AG09309 (cell line): ENCODE measurements at places on chromosomes 4 and X.

DNA sequence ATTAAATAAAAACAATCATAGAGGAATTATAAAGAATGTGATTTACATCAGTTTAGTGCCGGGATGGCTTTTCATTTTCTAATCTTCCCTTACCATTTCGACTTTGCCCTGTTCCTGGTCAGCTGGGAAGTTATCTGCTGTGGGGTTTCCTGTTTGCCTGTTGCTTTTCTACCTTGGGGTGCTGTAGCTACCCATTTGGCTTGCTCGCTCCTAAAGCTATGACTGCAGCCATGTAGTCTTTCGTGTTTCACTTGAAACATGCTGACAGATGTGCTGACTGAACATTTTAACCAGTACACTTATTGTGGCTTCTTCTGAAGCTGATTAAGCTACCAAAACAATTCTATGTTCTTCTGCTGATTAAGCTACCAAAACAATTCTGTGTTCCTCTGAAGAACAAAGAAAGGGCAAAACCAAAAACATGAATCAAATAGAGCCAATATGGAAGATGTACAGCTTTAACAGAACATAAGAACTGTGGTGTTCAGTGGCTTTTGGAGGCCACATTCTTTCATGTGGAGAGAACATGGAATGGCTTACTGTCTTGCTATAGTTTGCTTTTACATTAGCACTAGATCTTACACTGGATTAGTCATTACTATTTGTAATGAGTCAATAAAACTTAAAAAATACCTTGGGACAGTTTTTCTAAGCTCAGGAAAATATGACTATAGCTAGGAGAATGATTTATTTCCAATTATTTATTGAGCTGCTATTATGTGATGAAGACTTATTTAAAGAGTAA, 440.4 kb downstream of the SPRY1 start:
- no peak for DNase-seq

DNA sequence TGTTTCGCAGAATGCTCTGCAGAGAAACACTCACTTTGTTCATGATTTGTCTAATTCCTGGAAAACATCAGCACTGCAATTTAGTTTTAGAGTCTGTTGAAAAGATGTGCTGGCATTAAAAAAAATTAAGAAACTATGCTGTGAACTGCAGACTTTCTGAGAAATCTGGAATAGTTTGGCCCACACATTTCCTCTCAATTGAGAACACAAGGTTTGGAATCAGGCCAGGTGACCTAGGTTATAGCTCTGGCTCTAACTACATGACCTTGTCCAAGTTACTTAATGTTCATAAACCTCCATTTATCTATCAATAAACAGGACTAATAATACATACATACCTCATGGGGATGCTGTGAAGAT, 61.4 kb upstream of the ENPEP start:
- no peak for DNase-seq

- DNase-seq: no peak
These were observed 59.5 kb downstream of the PGRMC2 start for GRCh38 chr4:128227991-128228571.

DNA sequence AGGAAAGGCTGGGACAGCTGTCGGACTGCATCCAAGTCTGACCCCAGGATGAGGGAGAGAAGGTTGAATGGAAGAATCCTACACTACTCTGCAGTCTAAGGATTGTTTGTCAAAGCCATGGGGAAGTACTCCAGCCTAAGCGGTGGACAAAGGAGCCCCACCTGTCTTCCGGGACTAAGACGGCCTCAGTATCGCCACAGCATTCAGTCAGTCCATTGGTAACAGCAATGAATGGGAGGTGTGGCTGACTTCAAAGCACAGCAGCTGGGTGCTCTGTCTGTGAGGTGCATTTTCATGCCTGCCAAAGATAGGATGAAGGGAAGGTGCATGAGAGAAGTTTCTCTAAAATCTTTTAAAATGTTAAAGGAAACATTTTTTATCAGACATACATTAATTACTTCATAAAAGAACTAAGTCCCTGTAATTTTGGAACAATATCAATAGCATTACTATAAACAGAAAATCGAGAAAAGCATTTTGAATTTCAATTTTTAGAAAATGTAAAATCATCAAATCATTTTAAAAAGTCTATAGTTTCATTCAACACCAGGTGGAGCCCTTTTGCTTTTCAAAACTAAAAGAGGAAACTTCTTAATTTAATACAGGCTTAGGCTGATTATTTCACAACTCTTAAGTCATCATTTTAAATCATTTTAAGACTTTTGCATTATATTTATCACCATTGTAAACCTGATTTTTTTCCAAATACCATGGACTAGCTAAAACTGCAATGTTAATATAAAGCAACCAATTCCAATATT, 27.6 kb upstream of the INTU start:
- no peak for DNase-seq

- peak; percentile 51 for DNase-seq
These were observed 74.6 kb upstream of the SH3RF1 start for GRCh38 chr4:169345316-169345721.
